NCI-H2107 (cell line): ENCODE measurements at places on chromosomes 4 and X.

GRCh38 chr4:69066945-69067344 lies 29.3 kb upstream of the UGT2B7 start:
- no peak for DNase-seq

DNA sequence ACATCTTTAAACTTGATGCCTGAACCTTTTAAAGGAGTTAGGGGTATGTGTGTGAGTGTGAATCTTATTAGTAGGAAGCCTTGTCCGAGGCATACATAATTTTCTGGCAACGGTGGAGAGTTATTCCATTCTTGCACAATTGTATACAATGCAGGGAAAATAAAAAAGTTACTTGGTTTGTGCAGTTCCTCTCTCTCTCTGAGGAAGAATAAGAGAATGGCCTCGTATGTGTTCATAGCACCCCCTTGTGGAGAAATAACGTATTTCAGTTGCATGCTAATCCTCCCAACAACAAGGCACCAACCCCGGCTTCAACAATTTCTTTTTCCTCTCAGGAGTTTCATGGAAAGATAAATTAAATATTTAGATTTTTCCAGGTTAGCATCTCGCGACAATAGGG lies 33.7 kb upstream of the FGF13 start:
- no peak for DNase-seq

DNA sequence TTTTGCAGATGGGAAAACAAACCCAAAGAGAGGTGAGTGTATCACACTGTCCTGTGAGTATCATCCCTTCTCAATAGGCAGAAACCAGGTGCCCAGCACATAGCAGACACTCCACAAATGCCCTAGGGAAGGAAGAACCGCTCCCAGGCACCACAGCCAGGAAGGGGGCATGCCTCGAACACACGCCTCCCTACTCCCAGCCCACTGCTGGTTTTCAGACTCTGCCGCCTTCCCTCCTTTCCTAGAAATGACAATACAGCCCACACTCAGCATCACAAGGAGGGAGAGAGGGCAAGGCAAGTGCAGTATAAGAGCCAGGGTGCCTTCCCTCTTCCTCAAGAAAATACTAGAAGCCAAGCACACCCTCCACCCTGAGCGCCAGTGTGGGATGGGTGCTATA lies 16.2 kb downstream of the JAKMIP1 start:
- DNase-seq, result no peak

DNA sequence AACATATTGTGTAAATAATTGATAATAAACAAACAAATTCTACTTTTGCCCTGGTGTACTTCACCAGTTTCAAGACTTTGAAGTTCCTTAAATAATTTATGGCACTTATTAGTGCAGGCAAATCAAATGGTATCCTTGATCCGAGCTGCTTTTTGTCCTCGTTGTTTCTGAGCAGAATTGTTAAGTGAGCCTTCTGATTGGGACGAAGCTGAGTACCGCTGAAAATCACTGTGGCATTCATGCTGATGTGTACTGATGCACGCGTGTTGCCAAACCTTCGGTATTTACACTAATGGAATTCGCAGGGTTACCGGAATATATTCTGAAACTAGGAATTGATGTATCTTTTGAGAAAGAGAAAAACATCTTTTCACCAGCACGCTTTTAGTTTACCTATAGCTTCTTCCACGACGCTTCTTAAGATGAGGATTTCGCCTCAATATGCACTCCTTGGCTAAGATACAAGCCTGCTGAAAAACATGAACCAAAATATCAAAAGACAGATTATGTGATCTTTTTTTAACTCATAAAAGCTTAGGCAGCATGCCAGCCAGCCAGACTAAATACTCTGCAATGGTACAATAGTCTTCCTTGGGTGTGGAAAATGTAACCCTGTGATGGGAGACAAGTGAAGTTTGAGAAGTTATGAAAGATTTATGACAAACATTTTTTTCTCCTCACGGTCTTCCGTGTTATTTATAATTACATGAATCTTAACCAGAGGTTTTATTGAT lies 48.9 kb upstream of the TENM3 start:
- no peak for DNase-seq
